ENCODE measurements at places on chromosomes 13 and 19.

DNA sequence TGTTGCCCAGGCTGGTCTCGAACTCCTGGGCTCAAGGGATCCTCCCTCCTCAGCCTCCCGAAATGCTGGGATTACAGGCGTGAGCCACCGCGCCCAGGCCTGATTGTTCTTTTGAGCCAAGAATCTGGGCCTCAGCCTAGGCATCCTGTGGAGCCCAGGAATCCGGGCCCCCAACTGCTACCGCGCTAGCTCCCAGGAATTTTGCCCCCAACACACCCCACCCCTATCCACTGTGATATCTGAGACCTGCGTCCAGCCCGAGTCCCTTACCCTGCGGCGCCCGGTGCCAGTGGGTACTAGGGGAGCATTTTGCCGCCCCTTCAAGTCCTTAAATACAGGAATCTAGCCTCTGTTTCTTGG, 838 bp upstream of the MYADM start:
- no peak for DNase-seq

GRCh38 chr19:15551293-15552004, 43.1 kb downstream of the CYP4F22 start:
- no peak for DNase-seq

GRCh38 chr13:46303742-46304385, 83.2 kb downstream of the RUBCNL start:
- DNase-seq, result no peak

DNA sequence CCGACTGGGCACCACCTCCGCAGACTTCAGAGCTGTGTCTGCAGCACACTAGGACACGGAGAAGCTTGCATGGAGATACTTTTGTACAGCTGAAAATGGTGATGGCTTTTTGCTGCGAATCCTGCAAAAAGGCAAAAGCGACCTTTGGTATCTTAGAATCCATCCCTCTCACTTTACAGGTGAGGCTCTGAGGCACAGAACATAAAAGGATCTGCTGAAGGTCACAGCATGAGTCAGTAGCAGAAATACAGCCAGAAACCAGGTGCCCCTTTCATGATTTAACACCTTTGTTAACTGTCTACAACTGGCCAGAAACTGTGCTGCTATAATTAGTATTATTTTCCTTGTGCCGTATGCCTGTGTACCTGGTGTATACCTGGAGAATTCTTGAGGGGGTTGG, 48.3 kb downstream of the EFNB2 start:
- no peak for DNase-seq

DNA sequence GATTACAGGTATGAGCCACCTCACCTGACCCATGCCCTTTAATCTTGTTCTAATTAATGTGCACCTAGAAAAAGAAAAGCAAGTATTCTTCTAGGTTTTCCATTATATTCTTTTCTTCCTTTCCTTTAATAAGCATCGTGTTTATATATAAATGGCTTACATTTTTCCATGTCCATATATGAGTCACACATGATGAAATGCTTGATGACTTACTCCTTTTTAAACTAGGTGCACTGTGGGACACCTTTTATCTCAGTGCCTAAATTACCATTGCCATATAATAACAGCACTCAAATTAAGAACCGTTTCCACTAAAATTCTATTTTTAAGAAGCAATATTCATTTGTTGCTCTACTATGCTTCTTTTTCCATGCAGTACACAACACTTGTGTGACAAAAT, 363.3 kb downstream of the LIG4 start:
- no peak for DNase-seq

DNA sequence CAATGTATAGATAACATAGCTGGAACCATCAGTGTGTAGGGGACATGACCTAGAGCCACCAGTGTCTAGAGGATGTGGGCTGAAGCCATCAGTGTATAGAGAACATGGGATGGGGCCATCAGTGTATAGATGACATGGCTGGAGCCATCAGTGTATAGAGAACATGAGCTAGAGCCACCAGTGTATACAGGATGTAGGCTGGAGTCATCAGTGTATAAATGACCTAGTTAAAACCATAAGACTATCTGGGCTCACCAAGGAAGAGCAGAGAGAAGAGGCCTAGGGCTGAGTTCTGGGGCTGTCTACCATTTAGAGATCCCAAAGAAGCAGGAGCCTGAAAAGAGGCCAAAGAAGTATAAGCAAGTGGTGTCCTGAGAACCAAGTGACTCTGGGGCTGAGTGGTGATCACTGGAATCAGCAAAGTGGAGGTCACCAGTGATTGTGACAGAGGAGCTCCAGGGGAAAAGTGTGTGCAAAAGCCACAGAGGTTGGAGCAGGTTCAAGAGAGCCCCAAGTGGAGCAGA, 41.0 kb downstream of the RFX2 start:
- no peak for DNase-seq

- no peak for DNase-seq
These were observed 608.6 kb upstream of the MIR17HG start for GRCh38 chr13:90738881-90739280.

All from NCI-H187 (cell line).